ENCODE measurements at places on chromosomes 2 and 18.

DNA sequence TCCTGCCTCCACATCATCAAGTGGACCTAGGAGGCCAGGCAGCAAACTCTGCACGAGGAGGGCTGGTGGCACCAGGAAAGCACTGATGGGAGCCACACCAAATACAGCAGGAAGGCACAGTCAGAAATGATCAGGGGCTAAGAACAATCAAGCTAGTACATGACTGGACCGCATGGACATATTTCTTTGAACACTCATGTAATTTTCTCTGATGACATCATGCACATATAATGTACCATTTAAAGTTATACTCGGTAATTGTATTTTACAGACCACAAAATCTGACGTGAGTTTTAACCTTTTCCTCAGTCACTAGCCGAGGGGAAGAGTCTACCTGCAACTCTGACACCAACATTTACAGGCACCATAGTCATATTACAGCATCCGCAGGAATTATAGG, 76.7 kb downstream of the XDH start:
- no peak for DNase-seq

- no peak for DNase-seq
Measured at GRCh38 chr18:44025421-44025820, 655.3 kb upstream of the SETBP1 start.

- DNase-seq = no peak
Measured at GRCh38 chr2:673615-674320, 3.4 kb downstream of the TMEM18 start.

DNA sequence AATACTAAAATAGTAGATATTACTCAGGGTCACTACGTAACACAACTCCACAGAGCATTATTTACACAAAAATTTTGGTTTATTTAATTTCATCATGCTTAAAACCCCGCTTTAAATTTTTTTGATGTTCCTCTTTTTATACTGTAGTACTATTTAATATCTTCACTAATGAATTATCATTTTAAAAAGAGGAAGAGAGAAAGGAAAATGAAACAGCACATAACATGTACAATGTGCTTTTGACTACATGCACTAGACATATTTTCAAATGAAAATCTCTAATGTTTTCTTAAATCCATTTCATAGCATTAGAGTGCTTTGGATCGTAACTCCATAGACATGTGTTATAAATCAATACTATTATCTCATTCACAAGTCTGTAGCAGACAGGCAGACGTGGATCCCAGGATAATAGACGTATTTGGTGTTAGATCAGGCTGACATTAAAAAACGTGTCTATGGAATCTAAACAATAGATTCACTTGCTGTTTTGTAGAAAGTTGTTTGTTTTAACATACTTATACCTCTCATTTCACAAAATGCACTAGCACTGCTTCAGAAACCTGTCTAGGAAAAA, 897.0 kb downstream of the CPS1 start:
- DNase-seq = no peak

GRCh38 chr2:62406573-62407043, 99.4 kb downstream of the TMEM17 start:
- DNase-seq = no peak

All from skeletal muscle cell (primary cell).